ENCODE measurements at places on chromosomes 16 and 17. TPM values are rescaled to one million over a fixed set of nuclear protein-coding genes. Genes with fewer than 3 reads are reported as not detected.

Gene EVI2B
- total RNA-seq = 14.8 TPM

Gene CD300A
- 4.4 TPM for total RNA-seq

- H3K36me3 ChIP-seq = peaks cover 6% of the 10 kb centered on the region
- no peaks in the 10 kb centered on the region for H3K27me3 ChIP-seq
- DNase-seq = no peak
- no peak overlapping the region for H3K27ac ChIP-seq
- no peak overlapping the region for H3K4me3 ChIP-seq
Observed at GRCh38 chr17:40038882-40039513, 15.2 kb downstream of the MED24 start.

GRCh38 chr16:85234310-85235204, 122.3 kb upstream of the CIBAR2 start:
- H3K4me3 ChIP-seq = no peak overlapping the region
- no peak for DNase-seq
- no peaks in the 10 kb centered on the region for H3K4me1 ChIP-seq
- H3K36me3 ChIP-seq = no peaks in the 10 kb centered on the region

DNA sequence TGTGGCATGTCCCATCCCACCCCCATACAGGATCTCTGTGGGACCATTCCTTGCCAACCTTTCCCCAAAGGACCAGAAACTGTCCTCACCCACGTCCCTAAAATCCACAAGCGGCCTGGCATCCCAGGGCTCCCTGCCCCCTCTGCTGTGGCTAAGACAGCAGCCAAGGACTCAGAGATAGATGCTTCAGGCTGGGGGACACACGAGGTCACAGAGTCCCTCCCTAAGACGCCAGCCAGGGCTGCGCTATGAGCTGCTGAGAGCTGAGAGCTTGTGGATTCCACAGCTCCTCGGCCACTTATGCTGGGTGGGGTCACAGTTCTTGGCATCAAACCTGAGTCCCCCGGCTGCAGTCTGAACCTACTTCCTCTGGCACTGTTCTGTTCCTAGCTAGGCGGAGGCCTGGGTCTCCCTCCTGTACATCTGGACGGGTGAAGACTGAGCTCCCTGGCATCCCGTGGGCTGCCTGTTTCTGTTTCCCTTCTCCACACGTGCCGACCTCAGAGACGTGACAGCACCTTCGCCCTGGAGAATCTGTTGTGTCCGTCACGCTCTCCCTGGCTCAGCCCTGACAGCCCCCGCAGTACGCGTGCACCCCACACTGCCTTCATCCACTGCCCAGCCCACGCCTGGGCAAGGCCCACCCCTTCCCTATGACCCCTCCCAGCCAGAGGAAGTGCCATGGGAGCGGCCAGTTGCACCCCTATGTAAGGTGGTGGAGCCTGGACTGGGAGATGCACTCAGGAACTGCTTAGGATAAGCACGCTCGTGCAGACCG, 61.2 kb downstream of the ENGASE start:
- H3K4me3 ChIP-seq = no peak overlapping the region
- no peaks in the 10 kb centered on the region for H3K36me3 ChIP-seq
- H3K27ac ChIP-seq = no peak overlapping the region
- no peaks in the 10 kb centered on the region for H3K4me1 ChIP-seq
- DNase-seq = no peak

GRCh38 chr17:31073411-31073810, 21.4 kb upstream of the NF1 start:
- no peaks in the 10 kb centered on the region for H3K27me3 ChIP-seq
- H3K4me3 ChIP-seq = no peak overlapping the region
- H3K4me1 ChIP-seq = no peaks in the 10 kb centered on the region
- no peaks in the 10 kb centered on the region for H3K36me3 ChIP-seq
- DNase-seq = no peak
